ENCODE measurements at places on chromosomes 3 and 15.

DNA sequence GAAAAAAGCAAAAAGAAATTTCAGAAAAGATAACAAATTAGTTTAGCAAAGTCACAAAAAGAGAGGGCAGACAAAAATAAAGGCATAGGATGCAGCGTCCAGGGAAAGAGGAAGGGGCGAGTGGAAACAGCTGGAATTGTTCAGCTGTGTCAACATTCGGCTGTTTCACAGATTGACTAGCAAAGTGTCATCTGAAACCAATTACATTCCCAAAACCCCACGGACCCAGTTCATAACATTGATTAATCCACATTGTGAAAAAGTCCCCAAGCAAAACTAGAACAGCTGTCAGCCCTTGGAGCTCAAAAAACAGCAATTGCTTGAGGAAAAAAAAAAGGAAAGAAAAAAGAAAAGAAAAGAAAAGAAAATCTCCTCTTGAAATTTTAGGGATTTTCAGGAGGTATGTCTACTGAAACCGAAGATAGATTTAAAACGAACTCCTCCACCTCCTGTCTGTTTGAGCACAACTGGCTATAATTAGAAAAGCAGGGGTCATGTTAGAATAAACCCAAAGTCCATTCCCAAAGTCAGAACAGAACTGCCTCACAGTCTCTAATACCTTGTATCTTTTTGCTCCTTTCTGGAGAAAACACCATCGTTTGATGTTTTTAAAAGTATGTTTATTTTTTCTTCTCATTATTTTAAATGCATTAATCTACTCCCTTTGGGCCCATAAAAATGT, 159.6 kb downstream of the RORA start:
- peak; percentile 86 for DNase-seq

DNA sequence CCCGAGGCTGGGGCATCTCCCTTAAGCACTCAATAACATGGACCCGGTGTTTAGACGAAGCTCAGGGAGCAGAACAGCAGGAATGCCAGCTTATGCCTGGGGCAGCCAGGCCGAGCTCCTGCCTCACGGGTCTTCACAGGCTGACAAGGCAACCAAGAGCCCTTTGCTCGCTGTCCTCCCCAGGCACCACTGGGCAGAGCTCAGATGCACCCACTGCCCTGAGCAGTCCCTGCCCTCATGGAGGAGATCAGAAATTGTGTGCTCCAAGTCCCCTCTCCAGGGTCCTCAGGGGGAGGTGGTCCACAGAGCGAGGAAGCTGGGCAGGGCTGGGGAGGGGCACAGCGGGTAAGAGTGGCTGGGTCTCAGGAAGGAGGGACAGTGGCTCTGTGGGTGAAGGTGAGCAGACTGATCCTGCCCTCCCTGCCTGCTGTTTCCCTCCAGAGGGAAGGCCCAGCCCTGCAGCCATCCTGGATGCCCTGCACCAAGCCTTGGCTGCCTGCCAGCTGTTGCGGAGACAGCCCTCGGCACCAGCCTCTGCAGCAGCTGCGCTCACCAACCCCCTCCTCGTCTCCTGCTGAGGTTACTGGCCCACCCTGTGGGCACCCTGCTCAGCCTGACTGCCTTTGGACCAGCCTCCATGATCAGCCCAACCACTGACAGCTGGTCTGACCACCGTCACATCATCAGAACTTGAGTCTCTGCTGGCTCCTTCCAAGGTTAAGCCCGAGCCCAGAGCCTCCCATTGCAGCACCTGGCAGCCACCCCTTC, 21.1 kb upstream of the GP9 start:
- peak; percentile 94 for DNase-seq

DNA sequence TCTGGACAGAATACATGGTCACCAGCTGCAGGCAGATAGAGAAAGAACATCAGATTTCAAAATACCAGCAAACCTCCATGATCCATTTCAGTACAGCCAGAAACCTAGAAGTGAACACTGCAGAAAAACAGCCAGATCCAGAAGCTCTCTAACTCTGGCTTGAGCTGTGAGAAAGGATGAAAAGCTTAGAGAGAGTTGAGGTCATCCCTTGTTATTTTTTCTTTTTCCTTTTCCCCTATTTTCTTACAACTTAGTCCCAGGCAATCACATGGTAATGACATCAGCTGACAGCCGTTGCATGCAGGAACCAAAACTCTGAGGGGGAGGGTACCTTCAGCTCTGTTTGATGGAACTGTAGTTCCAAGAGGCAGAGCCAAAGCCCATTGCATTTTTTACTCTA, 113.2 kb downstream of the TCF12 start:
- DNase-seq: peak; percentile 12

DNA sequence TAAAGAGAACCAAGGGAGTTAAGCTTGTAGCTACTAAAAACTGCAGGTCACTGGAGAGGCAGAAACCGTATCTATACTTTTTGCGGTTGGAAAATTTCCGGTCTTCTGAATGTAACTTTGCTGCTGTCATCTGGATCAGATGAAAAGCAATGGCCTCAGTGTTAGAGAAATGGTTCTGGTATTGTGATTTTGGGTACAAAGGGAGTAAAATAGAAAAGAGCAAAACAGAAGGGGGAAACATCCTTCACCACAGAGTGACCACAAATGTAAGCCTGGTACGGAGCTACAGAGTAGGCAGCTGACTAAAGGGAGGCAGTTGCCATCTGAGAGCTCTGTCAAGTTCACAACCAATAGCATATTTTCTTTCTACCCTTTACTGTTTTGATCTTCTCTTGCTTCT, 5.6 kb downstream of the CD96 start:
- DNase-seq: no peak

DNA sequence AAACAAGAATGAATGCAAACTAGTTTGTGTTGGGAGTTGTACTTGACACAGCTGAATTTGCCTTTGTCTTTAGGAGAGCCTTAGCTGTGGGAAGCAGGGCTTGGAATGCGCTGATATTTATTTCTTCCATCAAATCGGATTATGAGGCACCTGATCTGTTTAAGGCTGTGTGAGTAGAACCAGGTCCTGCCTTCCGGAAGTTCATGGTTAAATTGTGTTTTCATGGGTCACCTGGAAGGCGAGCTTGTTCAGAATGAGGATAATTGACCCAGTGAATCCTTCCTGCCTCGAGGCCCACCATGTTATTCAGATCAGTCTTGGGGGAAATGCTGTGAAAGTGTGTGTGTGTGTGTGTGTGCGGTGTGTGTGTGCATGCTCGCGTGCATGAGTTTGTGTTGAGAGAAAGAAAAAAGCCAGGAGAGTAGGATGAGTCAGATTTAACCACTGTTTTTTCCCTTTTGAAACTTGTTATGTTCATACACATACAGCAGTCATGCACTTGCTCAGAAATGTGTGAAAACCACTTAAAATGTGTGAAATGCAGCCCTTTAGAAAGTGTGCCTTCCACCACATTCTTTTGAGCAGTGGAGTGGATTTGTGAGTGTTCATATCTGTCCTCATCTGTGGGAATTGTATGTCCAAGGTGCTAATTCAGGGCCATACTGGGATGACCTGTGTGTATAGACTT, 36.7 kb downstream of the SMAD3 start:
- no peak for DNase-seq
